ENCODE measurements at places on chromosomes 7 and 10.

- no peak for DNase-seq
Observed at GRCh38 chr7:30814700-30815387, 43.6 kb downstream of the MINDY4 start.

- DNase-seq: no peak
Observed at GRCh38 chr10:110057456-110057855, 49.7 kb downstream of the ADD3 start.

DNA sequence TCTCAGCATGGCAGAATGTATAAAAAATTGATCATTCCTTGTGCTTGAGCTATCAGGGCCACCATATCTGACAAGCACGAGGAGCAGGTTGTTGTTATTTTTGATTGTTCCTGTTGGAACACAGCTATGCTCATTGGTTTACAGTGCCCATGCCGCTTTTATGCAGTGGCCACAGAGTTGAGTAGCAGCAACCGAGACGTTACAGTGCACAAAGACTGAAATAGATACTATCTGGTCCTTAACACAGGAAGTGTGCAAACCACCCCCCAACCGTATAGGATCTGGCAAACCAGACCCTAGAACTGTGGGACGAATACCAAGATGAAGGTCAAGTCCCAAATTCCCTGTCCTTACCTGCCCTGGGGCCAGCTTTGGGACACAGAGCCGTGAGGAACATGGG is 216.6 kb downstream of the KLF6 start:
- no peak for DNase-seq

- no peak for DNase-seq
Observed at GRCh38 chr10:69960606-69960987, 92.0 kb upstream of the MACROH2A2 start.

- DNase-seq: no peak
Observed at GRCh38 chr7:49624611-49625010, 148.8 kb upstream of the VWC2 start.

GRCh38 chr7:70573071-70573661 is 558.8 kb upstream of the GALNT17 start:
- no peak for DNase-seq

GRCh38 chr7:732094-732541 is 5.0 kb upstream of the PRKAR1B start:
- no peak for DNase-seq

DNA sequence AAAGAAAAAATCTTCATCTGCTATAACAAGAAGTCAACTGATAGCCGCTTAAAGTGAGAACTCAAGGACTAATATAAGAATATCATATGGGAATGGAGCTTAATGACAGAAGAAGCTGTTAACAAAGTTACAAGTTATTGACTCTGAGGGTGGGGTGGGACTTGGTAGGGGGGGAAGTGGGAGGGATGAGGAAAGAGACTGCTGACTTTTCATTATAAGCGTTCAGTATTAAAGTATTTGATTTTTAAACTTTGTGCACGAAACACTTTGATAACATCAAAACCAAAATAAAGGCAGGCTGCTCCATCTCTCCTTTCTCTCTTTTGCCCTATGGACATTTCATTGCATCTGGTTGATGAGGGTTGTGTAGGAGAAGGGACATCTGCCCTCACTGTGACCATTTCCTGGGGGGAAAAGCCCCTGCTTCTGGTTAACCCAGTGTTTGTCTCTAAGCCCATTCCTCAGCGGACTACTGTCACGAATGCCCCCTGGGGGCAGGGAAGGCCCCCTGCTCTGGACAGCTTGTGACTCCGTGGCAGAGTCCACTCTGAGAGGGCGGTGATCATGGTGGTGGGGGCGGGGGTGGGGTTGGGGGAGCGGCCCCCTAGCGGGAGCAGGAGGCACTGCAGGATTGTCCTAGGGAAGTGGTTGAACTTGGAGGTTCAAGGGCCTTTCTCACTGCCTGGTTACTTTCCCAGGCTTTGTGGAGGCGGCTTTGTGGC is 17.4 kb downstream of the SLC13A4 start:
- no peak for DNase-seq

DNA sequence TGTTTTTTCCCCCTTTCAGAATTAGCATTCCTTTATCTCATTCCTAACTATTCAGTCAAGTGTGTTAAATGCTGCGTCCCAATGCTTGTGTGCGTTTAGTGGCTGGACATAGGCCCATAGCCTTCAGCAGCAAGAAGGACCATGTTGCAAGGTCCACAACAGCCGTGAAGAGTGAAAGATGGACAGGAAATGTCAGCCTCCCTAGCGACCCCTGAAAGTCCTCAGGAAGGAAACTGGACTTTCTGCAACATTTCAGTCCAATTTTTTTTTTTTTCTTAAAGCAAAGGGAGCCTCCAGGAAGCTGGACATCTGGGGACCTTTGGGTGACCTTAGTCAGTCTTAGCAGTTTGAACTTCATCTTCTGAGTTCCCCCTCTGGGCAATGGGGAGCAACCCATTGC is 550.7 kb upstream of the MGMT start:
- DNase-seq: no peak

DNA sequence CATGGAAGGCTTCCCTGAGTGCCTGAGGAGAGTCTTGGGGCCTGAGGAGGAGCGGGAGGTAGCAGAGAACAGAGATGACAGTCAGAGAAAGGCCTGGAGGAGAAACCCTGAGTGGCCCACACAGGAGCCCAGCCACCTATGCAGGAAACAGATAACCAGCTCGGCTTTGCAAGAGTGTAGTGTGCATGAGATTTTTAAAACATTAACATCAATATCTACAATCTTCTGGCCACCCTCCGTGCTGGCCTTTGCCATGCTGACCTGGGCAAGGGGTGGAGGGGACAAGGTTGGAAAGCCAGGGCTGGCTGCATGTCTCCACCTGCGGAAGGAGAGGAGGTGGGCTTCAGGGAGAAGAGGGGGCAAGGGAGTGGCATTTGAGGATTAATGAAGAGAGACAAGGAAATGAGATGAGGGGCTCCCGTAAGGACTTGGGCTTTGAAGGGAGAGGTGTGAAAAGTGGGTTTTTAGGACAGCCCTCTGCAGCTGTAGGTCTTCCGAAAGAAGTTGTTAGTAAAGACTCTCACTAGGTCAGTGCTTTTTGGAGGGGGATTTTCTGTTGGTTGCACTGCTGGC is 59.3 kb upstream of the SDK1 start:
- no peak for DNase-seq

DNA sequence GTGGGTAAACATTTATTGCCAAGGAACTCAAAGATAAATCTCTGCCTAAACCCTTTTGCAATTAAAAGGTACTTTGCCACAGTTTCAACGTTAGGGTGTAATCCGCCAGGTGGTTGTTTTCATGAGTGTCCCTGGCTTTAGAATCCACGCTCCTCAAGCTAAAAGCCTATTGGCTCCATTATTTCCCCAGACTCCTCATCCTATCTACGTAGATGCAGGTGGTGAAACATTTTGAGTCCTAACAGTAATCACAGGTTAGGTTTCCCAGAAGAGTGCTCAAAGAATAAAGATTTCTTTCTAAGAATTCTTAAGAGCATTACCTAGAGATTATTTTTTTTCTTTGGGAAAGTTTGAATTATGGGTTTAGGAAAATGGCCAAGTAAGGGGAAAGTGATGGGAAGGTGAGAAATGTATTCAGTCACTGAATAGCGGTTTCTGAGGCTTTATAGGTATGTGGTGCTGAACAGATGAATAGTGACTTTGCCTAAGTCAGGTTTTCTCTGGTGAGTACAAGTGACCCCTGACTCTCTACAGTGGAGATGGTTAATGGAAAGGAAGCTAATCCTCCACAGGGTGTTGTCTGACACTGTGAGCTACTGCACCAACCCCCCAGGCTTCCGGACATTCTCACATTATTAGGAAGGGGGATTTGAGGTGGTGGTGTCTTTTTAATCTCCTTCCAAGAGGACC is 60.2 kb downstream of the NRP1 start:
- DNase-seq: no peak

- DNase-seq: no peak
Observed at GRCh38 chr10:604716-605631, 84.5 kb downstream of the DIP2C start.

- no peak for DNase-seq
Observed at GRCh38 chr7:121595758-121596696, 199.9 kb upstream of the FAM3C start.

DNA sequence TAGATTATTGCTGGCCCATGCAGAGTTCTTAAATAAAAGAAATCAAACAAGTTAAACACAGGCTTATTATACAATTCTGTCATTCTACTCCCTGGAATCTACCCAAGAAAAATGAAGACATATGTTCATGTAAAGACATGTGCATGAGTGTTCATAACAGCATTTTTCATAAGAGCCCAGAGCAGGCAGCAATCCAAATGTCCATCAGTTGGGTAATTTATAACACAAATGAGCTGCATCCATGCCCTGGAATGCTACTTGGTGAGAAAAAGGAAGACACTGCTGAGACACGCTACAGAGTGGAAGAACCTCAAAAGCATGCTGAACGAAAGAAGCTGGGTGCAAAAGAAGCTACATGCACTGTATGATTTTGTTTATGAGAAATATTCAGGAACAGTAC is 342.6 kb downstream of the TCERG1L start:
- DNase-seq: no peak

- DNase-seq: peak; percentile 65
Observed at GRCh38 chr10:13099666-13100348, at the start of gene OPTN. TSS of gene OPTN (plus strand) at chr10:13100163. CDS start at chr10:13109123, 8,960 bp downstream.

- no peak for DNase-seq
Observed at GRCh38 chr7:156640949-156641485, 443 bp downstream of the RNF32 start.

GRCh38 chr7:38542156-38542555 is 89.0 kb downstream of the AMPH start:
- no peak for DNase-seq

GRCh38 chr10:100154666-100155065 is 31.2 kb downstream of the ERLIN1 start:
- no peak for DNase-seq

GRCh38 chr10:100306861-100307260 is 20.4 kb upstream of the BLOC1S2 start:
- no peak for DNase-seq

DNA sequence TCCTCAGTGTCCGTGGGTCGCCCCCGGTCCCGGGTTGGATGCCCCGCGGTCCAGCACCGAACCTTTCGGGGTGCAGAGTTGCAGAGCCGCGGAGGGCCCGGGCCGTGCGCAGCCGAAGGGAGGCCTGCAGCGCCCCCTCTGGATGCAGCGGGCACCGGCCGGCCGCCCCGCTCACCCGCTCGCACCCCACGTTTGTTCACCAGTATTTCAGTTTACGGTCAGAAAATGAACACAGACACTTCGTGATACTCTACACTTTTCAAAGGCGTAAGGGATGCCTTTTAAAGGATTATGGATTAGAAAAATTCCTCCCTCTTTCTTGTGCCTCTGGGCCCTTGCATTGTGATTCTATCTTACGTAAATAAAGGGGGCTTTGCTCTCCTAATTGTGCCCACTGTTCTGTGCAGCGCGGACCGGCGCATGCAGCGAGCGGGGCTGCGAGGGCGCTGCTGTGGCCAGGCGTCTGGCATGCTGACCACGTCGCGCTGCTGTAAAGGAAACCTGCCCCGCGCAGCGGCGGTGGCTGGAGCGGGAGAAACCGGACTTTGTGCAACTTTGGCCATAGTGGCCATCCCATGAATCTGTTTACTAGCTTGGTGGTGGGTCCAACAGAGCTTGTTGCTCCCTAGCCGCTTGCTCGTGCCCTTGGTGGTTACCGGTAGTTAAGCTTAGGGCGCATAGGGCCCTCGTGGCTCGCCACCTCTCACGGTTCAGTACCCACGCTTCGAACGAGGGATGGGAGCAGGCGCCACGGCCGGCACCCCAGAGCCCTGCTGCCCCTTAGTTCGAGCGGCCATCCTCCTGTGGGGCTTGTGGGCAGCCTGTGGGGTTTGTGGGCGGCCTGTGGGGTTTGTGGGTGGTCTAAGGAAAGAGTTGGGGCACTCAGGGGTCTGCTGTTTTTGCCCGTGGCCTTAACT is 739 bp upstream of the MEST start:
- no peak for DNase-seq

GRCh38 chr10:116892907-116893685 is 43.8 kb downstream of the ENO4 start:
- DNase-seq: no peak

GRCh38 chr7:101998906-101999240 is 181.4 kb downstream of the CUX1 start:
- DNase-seq: no peak

- DNase-seq: peak; percentile 90
Observed at GRCh38 chr10:87863053-87863943, at the start of the genes KLLN and PTEN. TSS of gene KLLN (minus strand) at chr10:87863533. CDS start at chr10:87862487, 1,046 bp downstream. TSS of gene PTEN (plus strand) at chr10:87863625. CDS start at chr10:87864470, 845 bp downstream.

GRCh38 chr7:27197137-27198042 is 2.5 kb downstream of the HOXA13 start:
- no peak for DNase-seq

- DNase-seq: no peak
Observed at GRCh38 chr10:28263136-28263857, 39.6 kb downstream of the MPP7 start.

GRCh38 chr10:27413387-27413786 is 90.7 kb upstream of the RAB18 start:
- DNase-seq: no peak

- no peak for DNase-seq
Observed at GRCh38 chr10:58508316-58508715, 4.4 kb upstream of the BICC1 start.

- no peak for DNase-seq
Observed at GRCh38 chr10:125337510-125337909, 177.1 kb upstream of the CTBP2 start.

DNA sequence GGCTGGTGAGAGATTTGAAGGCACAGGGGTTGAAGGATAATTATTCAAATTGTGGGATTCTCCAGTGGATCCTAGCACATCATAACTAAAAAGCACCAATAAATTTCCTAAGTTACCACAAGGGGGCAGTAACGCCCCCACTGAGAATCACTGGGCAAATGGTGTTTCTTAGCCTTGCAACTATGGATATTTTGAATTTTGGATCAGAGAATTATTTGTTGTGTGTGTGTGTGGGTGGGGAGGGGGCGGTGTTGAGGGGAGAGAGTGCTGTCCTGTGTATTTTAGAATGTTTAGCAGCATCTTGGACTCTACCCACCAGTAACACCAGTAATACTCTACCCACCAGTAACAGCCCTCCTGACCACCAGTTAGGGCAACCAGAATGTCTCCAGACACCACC is 63.3 kb upstream of the PRKG1 start:
- DNase-seq: no peak

GRCh38 chr7:150811-151221 is 41.6 kb upstream of the FAM20C start:
- no peak for DNase-seq

GRCh38 chr10:80186364-80187012 is 18.8 kb downstream of the ANXA11 start:
- no peak for DNase-seq

GRCh38 chr10:126663880-126664279 is 6.6 kb downstream of the C10orf90 start:
- no peak for DNase-seq

DNA sequence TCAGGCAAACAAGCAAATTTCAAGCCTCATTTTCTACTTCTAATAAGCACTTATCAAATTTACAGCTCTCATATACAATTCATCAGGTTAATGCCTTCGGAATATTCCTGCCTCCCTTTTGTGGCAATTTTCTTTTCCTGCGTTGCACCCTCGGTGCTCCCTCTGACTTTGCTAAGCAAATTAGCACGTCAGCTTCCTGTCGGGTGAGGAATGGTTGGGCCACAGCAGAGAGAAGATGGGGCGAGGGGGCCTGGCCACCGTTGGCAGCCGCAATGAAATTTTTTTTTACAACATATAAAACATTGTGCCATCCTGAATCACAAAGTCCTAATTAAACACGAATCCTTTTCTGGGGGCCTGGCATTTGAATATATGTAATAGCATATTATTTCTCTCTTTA is 28.1 kb downstream of the ELFN1 start:
- DNase-seq: no peak

All from renal cortex interstitium (tissue), 15 donors.